ENCODE measurements at places on chromosomes 2 and 18. TPM values are rescaled to one million over a fixed set of nuclear protein-coding genes. Genes with fewer than 3 reads are reported as not detected.

PDCL3 gene
- 24.1 TPM for total RNA-seq

CDH2 gene
- 58.2 TPM for total RNA-seq

KCNS3 gene
- 4.8 TPM for total RNA-seq

SPATA3 gene
- total RNA-seq: not detected

GRCh38 chr18:46068763-46069162 is 3.3 kb downstream of the PSTPIP2 start:
- H3K4me3 ChIP-seq: no peak overlapping the region
- peaks cover 10% of the 10 kb centered on the region for H3K4me1 ChIP-seq
- no peaks in the 10 kb centered on the region for H3K36me3 ChIP-seq
- H3K27ac ChIP-seq: no peak overlapping the region

DNA sequence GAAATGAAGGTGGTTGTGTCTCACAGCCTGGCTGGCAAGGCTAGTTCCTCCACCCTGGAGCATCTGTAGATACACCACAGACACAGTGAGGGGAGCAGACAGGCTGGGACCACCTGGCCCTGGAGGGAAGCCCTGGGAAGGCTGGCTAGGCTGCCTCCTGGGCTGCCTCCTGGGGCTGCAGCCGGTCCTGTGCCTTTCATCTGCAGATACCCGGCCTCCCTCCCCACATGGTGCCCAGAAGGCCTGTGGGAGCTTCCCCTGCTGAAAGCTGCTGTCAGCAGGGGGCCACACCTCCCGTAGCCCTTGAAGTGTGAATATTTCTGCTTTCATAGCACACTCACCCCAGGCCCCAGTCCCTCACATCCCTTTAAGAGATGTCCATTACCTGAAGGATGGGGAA is 37.6 kb downstream of the SDC1 start:
- DNase-seq: no peak
- no peaks in the 10 kb centered on the region for H3K4me1 ChIP-seq
- H3K27ac ChIP-seq: no peak overlapping the region
- H3K4me3 ChIP-seq: no peak overlapping the region
- H3K27me3 ChIP-seq: no peaks in the 10 kb centered on the region

- no peak overlapping the region for H3K4me3 ChIP-seq
- no peaks in the 10 kb centered on the region for H3K4me1 ChIP-seq
- no peaks in the 10 kb centered on the region for H3K36me3 ChIP-seq
- H3K27me3 ChIP-seq: no peaks in the 10 kb centered on the region
- H3K27ac ChIP-seq: no peak overlapping the region
Measured at GRCh38 chr2:241981076-241981700, 111.7 kb downstream of the RTP5 start.

GRCh38 chr2:34365932-34366331 is 766.8 kb upstream of the FAM98A start:
- no peak overlapping the region for H3K27ac ChIP-seq
- no peaks in the 10 kb centered on the region for H3K36me3 ChIP-seq
- no peak for DNase-seq
- no peaks in the 10 kb centered on the region for H3K4me1 ChIP-seq
- H3K4me3 ChIP-seq: no peak overlapping the region

DNA sequence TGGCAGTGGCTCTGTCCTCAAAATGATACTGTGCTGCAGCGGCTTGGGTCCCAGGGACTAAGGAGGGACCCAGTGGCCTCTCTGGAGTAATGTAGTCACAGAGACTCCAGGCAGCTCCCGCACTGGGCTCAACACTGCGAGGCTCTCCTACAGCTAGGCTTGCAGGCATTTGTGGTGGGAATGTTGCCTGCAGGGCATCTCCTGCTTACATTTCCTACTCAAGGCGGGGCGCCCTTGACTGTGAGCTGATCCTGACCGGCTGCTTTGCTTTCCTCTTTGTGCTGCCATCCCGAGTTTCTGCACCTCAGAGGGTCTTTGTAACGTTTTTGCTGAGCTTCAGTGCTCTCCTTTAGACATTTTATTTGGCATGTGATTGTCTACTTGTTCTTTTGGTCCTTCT is 177.4 kb upstream of the FN1 start:
- no peaks in the 10 kb centered on the region for H3K36me3 ChIP-seq
- no peak overlapping the region for H3K4me3 ChIP-seq
- DNase-seq: no peak
- no peaks in the 10 kb centered on the region for H3K27me3 ChIP-seq

DNA sequence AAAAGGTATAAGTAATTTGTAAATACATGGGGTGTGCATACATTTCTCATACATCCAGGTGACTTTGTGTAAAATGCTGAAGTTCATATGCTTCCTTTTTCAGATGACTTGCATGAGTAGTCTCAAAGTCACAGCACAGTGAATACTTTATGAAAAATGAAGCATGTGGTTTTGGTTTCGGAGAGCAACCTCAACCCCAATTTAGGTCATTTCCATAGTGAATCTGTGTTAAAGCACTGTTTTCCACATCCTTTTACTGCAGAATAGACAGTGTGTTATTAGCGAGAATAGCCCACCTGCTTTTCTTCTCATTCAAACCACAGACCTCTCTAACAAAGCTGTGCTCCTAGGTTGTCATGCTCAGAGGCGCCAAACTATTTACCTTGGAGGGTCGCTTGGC is 204.4 kb upstream of the RASGRP3 start:
- no peak for DNase-seq
- no peaks in the 10 kb centered on the region for H3K27me3 ChIP-seq
- no peak overlapping the region for H3K4me3 ChIP-seq

- no peaks in the 10 kb centered on the region for H3K27me3 ChIP-seq
- H3K4me3 ChIP-seq: no peak overlapping the region
- no peaks in the 10 kb centered on the region for H3K36me3 ChIP-seq
- H3K4me1 ChIP-seq: no peaks in the 10 kb centered on the region
- DNase-seq: no peak
Measured at GRCh38 chr18:79657342-79657996, 22.1 kb upstream of the CTDP1 start.

Measured in uterus (tissue), 4 donors.